ENCODE measurements at places on chromosomes 11 and 22. TPM values are rescaled to one million over a fixed set of nuclear protein-coding genes. Genes with fewer than 3 reads are reported as not detected.

GTF2H1 gene
- 103 TPM for total RNA-seq

GRCh38 chr11:124920870-124921609, 2.0 kb downstream of the HEPN1 start:
- peak; percentile 53 for DNase-seq

VSIG2 gene
- not detected for total RNA-seq

- no peak for DNase-seq
Observed at GRCh38 chr11:95095858-95096587, 6.4 kb downstream of the ENDOD1 start.

- DNase-seq: no peak
Observed at GRCh38 chr22:49906799-49907290, 11.4 kb downstream of the ALG12 start.

DNA sequence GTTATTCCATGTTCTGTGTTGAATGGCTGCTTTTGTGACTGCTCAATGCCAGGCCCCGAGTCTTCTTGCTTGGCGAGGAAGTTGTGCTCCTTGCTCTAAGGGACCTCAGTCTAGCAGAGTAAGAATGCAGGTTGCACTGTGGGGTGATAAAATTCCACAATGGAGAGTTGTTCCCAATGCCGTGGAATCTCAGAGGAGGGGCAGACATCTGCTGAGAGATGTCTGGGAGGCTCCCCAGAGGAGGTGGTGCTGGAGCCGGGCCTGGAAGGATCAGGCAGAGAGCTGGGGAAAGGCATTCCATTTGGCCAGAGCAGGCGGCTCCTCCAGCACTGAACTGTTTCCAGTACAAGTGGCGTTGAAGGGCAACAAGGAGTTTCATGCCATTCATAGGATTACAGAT, 55.2 kb downstream of the ST3GAL4 start:
- no peak for DNase-seq

CCDC15 gene
- under 0.01 TPM for total RNA-seq

GRCh38 chr11:69388661-69389060, 92.8 kb upstream of the LINC01488 start:
- no peak for DNase-seq

- DNase-seq: peak; percentile 46
Observed at GRCh38 chr22:49826603-49827270, 936 bp downstream of the BRD1 start.

DNA sequence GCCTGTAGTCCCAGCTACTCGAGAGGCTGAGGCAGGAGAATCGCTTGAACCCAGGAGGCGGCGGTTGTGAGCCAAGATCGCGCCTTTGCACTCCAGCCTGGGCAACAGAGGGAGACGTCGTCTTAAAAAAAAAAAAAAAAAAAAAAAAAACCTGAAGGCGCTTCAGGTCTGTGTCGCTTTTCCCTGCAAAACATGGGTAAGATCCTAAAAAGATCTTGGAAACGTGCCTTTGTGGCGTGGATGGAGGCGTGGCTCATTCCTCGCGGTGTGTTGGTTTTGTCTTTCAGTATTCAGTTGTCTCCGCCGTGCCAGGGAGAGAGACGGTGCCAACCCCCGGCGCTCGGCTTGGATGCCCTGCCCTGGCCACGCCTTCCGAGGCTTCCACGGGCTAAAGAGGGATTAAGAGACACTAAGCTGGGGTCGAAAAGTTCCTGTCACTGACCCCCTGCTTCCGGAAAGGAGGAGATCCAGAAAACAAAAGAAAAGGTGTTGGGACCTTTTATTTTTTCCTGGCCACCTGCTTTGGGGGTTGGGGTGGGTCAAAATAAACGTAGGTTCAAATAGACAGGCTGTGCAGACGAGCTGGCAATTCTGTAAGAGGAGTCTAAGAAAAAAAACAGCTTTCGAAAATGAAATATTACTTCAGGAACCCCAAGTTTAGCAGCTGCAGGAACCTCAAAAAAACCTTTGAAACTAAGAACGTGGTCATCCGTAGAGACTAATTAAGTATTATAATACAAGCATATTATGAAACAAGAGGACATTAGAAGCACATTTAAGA, 1.1 kb upstream of the SLC35F2 start:
- DNase-seq: no peak

- DNase-seq: no peak
Observed at GRCh38 chr11:125745979-125746378, at the start of gene PATE1. Gene PATE1, plus strand, starts transcription at chr11:125746279. Its CDS starts 26 bp downstream, at chr11:125746305.

- no peak for DNase-seq
Observed at GRCh38 chr11:56988614-56989013, at the start of gene OR5AK2. Gene OR5AK2, plus strand, starts transcription at chr11:56988914. Its CDS starts 0 bp downstream, at chr11:56988914.

GAL gene
- total RNA-seq: not detected

GRCh38 chr11:33530815-33531214, 169.8 kb downstream of the C11orf91 start:
- DNase-seq: no peak

DNA sequence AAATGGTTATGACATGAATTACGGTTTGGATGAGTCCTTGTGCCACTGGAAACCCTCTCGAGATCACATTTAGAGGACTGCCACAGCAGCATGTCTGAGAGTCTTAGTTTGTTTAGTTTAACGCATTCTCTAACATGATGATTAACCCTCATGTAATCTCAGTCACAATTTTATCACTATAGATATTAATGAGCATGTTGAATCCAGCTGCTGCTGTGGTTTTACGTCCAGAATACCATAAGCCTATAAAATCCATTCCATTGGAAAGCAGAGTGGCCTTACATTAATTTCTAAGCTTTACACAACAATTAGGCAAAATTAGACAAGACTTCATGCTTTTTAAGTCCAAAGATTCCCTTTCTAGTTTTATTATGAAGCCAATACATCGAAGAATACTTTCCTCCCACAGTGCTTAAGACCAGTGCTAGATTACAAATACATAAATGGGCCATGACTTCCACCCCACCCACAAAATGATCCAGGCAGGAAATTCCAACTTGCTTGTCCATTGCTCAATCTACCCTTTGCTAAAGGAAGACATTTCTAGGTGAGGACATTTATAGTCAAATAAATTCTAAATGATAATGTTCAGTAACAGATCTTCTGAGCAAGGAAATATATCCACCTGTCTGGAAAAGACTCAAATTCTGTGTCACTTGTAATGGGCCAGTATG, 3.5 kb upstream of the ELMOD1 start:
- no peak for DNase-seq

GRCh38 chr22:20833225-20833665, 25.4 kb downstream of the PI4KA start:
- DNase-seq: no peak

- no peak for DNase-seq
Observed at GRCh38 chr22:49266561-49267519, 560.8 kb downstream of the BRD1 start.

DNA sequence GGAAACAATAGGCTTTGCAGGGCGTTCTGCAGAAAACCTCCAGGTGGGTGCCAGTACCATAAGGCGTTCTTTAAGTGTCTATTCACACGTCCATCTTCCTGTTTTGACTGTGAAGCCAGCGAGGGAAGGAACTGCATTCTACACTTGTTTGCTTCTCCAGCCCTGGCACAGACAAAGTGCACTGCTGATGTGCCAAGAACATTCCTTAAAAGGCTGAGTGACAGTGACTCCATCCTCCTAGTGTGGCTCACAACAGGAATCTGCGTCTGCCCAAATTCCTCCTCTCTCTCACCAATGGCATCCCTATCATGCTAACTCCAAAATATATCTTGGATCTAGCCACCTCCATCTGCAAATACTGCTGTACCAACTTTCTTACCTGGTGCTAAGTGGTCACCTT, 407.4 kb upstream of the SYN3 start:
- DNase-seq: no peak

TXN2 gene
- total RNA-seq: 17.7 TPM

SYT12 gene
- not detected for total RNA-seq

DNA sequence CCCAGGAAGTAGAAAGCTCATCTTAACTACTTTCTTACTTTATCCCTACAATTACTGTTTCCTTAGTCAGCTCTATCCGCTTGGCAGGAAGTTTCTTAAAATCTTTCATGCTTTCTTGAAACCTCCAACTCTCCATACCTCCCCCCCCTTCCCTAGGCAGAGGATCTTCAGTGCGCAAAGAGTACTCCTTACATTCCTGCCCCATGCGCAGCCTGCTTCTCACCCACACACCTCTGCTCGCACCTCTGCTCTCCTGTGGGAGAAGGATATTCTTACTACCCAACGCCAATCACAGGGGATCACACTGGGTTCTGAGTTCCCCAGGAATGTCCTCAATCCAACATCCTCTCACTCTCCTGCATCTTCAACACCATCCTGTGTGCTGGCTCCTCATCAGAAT, 12.3 kb downstream of the TCF20 start:
- no peak for DNase-seq

DNA sequence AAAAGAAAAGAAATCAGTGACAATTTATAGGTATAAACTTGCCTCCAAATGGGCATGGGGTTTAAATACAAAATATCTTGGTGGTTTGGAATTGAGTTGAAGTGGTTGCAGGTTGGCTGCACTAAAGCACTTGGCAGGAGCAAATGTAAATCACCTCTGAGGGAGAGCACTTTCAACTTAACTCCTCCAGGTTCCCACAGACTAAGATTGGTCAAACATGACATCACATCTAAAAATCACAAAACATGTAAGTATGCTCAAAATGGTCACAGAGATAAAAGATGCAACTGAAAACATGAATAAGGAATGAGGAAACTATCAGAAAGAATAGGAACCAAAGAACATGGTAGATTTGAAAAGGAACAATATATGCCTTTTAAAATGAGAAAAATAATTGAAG, 12.3 kb upstream of the SHANK3 start:
- DNase-seq: no peak
